ENCODE measurements at places on chromosomes 12 and 14. TPM values are rescaled to one million over a fixed set of nuclear protein-coding genes. Genes with fewer than 3 reads are reported as not detected.

DNA sequence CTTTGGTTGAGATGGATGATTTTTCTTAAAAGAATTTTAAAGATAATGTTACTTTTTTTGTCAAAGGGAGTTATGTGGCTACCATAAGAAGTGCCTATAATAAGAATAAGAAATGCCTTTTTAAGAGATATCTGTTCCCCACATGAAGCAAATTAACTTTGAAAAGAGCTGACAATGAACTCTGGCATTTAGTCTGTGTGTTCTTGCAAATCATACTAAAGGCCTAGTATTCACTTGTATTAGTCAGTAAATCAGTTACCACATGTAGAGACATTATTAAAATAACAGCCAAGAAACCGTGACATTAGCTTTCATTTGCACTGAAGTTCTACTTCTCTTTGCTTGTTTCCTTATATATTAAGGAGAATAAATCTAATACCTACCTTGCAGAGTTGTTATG, 296.3 kb downstream of the CCDC91 start:
- peaks cover 2% of the 10 kb centered on the region for H3K36me3 ChIP-seq
- no peak overlapping the region for H3K4me3 ChIP-seq
- no peaks in the 10 kb centered on the region for H3K27me3 ChIP-seq
- H3K27ac ChIP-seq = no peak overlapping the region
- DNase-seq = no peak
- H3K4me1 ChIP-seq = no peaks in the 10 kb centered on the region

GRCh38 chr12:1297206-1297605, 297.2 kb downstream of the FBXL14 start:
- DNase-seq = no peak
- H3K4me3 ChIP-seq = no peak overlapping the region
- no peaks in the 10 kb centered on the region for H3K36me3 ChIP-seq
- no peaks in the 10 kb centered on the region for H3K27me3 ChIP-seq

GRCh38 chr14:75301666-75302325, 23.2 kb downstream of the FOS start:
- no peaks in the 10 kb centered on the region for H3K36me3 ChIP-seq
- H3K27me3 ChIP-seq = no peaks in the 10 kb centered on the region
- peak overlapping the region; percentile 29 for H3K27ac ChIP-seq

DNA sequence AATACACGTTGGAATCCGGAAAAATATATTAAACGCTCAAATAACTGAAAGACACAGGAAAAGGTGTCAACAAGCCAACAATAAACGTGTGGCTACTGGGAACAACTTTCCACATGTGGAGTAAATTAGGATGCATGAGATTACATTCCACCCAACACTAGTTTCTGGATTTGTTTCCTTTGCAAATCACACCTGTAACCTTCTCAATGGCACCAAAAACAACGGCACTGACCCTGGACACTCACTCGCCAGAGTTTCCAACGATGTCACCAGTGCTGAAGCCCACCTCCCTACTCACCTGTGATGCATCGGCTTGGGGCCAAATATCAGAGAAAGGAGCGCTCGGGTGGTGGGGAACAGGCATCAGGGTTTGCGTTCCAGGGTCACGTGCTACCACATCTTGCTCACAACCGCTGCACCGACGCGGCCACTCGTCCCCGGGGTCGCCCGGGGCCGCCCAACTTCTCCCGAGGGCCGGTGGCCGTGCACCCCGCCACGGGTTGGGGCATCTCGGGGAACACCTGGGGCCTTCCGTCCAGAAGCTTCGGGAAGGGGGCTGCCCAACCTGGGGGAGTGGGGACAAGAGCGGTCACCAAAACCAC, 629 bp downstream of the PRDM4 start:
- H3K36me3 ChIP-seq = peaks cover 9% of the 10 kb centered on the region
- peak overlapping the region; percentile 81 for H3K4me3 ChIP-seq
- peaks cover 10% of the 10 kb centered on the region for H3K4me1 ChIP-seq
- peak overlapping the region; percentile 41 for H3K27ac ChIP-seq

- H3K27me3 ChIP-seq = no peaks in the 10 kb centered on the region
- H3K27ac ChIP-seq = no peak overlapping the region
- peaks cover 5% of the 10 kb centered on the region for H3K4me1 ChIP-seq
- H3K4me3 ChIP-seq = no peak overlapping the region
- H3K36me3 ChIP-seq = no peaks in the 10 kb centered on the region
- DNase-seq = no peak
Measured at GRCh38 chr14:105666420-105666819, 140.0 kb downstream of the TMEM121 start.

DNA sequence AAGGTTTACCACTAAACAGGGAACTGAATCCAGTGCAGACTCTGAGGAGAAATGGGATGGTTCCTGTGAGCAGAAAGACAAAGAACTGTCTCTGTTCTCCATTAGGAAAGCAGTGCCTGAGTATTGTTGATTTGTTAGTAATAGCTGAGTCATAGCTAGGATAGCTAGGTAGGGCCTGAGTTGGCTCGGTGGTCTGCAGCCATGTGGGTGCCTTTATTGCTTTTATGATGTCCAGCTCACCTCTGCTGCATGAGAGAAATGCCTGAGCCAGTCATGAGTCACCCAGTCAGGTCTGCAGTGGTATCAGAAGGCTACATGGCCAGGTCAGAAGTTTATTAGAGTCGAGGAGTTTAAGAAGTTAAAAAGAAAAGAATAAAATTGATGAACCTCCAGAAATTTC, 24.2 kb downstream of the TRHDE start:
- no peak overlapping the region for H3K4me3 ChIP-seq
- no peak overlapping the region for H3K27ac ChIP-seq
- no peaks in the 10 kb centered on the region for H3K27me3 ChIP-seq
- no peak for DNase-seq
- no peaks in the 10 kb centered on the region for H3K4me1 ChIP-seq

DNA sequence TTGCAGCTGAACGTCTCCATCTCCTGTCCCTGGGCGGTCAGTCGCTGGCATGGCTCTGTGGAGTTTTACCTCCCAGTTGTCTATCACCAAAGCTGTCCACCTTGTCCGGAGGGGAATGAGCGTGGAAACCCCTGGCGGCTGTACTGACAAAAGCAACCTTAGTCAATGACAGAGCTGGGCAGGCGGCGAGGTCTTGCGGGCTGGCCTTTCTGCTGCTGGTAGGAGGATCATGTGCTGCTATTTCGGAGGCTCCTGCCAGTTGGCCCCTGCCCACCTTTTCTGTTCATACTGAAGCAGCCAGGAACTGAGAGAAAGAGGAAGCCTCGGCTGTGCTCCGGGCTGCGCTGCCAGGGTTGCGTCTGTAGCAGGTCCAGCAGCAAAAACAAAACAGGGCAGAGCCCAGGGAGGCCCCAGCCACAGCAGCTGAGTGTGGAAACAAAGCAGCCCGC, 57.7 kb downstream of the HMGA2 start:
- H3K4me3 ChIP-seq = no peak overlapping the region
- H3K27me3 ChIP-seq = no peaks in the 10 kb centered on the region
- H3K36me3 ChIP-seq = no peaks in the 10 kb centered on the region
- no peak overlapping the region for H3K27ac ChIP-seq
- no peaks in the 10 kb centered on the region for H3K4me1 ChIP-seq
- DNase-seq = peak; percentile 70

- H3K27ac ChIP-seq = no peak overlapping the region
- DNase-seq = no peak
- H3K4me3 ChIP-seq = no peak overlapping the region
- no peaks in the 10 kb centered on the region for H3K4me1 ChIP-seq
- no peaks in the 10 kb centered on the region for H3K27me3 ChIP-seq
Measured at GRCh38 chr12:94779485-94779884, 129.1 kb upstream of the TMCC3 start.

DNA sequence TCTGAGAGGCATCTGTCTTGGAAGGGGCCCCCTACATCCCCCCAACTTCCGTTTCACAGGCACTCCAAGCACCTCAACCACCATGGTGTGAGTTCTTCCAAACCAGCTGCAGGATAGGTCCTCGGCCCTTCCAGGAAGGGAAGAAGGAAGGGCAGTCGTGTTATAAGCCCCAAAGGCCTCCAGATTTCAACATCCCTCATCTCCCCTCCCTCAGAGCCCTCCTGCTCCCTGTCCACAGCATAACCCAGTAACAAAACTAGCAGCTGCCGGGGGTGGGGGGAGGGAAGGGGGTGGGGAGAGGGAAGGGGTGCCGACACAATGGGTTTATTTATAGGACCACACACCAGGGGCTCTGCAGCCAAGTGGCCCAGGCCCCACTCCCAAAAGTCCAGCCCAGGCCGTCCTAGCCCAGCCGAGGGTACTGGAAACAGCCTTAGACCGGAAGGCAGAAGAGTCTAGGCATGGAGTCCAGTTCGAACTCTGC, 18.3 kb downstream of the NCKAP5L start:
- H3K4me1 ChIP-seq = no peaks in the 10 kb centered on the region
- no peaks in the 10 kb centered on the region for H3K27me3 ChIP-seq
- no peak overlapping the region for H3K27ac ChIP-seq
- H3K4me3 ChIP-seq = no peak overlapping the region
- H3K36me3 ChIP-seq = peaks cover 3% of the 10 kb centered on the region
- no peak for DNase-seq

- peak within 1 kb of the TSS; percentile 51 for H3K27ac ChIP-seq
- H3K36me3 ChIP-seq = no peaks in the 10 kb centered on the region
- peak within 1 kb of the TSS; percentile 58 for H3K4me3 ChIP-seq
- H3K4me1 ChIP-seq = no peaks in the 10 kb centered on the region
Measured at GRCh38 chr12:29148911-29149690, at the start of gene FAR2. TSS of gene FAR2 (plus strand) at chr12:29149278. CDS start at chr12:29270450, 121,172 bp downstream.

- DNase-seq = no peak
- H3K4me3 ChIP-seq = no peak overlapping the region
- H3K27ac ChIP-seq = no peak overlapping the region
- no peaks in the 10 kb centered on the region for H3K27me3 ChIP-seq
Measured at GRCh38 chr14:98120831-98121464, 1151.0 kb downstream of the BCL11B start.

DNA sequence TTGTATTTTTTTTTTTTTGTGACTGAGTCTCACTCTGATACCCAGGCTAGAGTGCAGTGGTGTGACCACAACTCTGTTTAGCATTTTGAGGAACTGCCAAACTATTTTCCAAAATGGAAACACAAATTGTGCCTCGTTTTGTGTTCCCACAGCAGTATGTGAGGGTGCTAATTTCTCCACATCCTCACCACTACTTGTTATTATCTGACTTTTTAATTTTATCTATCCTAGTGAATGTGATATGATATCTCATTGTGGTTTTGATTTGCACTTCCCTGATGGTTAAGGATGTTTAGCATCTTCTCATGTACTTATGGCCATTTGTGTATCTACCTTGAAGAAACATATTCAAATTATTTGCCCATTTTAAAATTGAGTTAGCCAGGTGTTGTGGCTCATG, 62.4 kb downstream of the SRGAP1 start:
- no peak for DNase-seq
- no peaks in the 10 kb centered on the region for H3K36me3 ChIP-seq
- no peak overlapping the region for H3K4me3 ChIP-seq
- H3K27me3 ChIP-seq = no peaks in the 10 kb centered on the region

DNA sequence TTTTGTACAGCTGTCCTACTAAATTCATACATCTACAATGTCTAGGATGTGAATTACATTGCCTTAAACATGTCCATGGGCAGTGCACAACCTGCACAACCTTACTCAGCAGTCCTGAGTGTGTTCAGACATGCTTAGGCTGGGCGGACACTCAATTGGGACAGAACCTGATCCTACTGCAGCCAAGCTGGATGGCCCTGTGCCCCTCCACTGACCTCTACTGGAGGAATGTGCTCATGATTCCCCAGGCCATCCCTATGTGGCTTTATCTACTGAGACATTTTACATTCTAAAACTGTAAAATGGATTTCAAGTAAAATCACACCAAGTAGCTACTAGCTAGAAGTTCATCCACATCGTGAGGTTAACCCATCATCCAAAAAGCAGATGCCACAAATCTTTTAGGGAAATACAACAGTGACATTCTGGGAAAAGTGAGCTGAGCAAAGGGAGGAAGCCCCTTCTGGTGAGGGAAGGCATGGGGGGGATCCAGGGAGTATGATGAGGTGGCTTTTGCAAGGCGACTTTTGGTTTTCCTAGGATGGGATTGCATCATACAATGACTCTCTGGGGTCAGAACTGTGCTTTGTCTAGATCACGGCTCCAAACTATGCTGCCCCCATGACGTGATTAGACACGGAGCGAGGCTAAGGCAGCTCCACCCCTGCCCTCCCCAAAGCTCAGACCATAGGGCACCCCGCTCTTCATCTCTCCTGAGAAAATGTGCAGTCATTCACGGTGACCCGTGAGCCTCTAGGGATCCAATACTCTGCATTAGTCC, 911.7 kb upstream of the TMEM132C start:
- H3K27ac ChIP-seq = no peak overlapping the region
- DNase-seq = no peak
- no peak overlapping the region for H3K4me3 ChIP-seq
- H3K4me1 ChIP-seq = no peaks in the 10 kb centered on the region

- no peak overlapping the region for H3K27ac ChIP-seq
- no peaks in the 10 kb centered on the region for H3K27me3 ChIP-seq
- peaks cover 38% of the 10 kb centered on the region for H3K36me3 ChIP-seq
- no peak for DNase-seq
- H3K4me1 ChIP-seq = peaks cover 19% of the 10 kb centered on the region
Measured at GRCh38 chr14:68922201-68922621, 56.9 kb downstream of the ACTN1 start.

GRCh38 chr14:66649498-66649897, 141.6 kb downstream of the GPHN start:
- no peaks in the 10 kb centered on the region for H3K27me3 ChIP-seq
- no peak for DNase-seq
- H3K4me3 ChIP-seq = no peak overlapping the region

DNA sequence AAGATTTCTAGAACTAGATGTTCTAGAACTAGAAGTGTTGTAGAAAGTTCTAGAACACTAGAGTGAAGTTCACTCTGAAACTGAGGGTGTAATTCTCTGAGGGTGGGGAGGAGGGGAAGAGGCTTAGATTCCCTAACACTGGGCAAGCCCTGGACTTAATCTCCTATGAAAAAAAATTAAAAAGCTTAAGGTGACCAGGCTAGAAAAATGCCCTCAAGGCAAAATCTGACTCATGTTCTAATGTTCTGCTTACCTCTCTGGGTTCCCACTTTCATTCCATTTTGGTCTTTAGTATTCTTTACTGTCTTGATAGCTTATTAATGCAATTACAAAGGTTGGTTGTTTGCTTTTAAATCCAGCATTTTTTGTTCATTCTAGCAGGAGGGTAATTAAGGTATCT, 101.5 kb downstream of the KICS2 start:
- no peaks in the 10 kb centered on the region for H3K4me1 ChIP-seq
- no peak overlapping the region for H3K27ac ChIP-seq
- no peaks in the 10 kb centered on the region for H3K27me3 ChIP-seq
- no peak overlapping the region for H3K4me3 ChIP-seq

- DNase-seq = no peak
- H3K27ac ChIP-seq = no peak overlapping the region
- H3K4me3 ChIP-seq = no peak overlapping the region
- H3K27me3 ChIP-seq = no peaks in the 10 kb centered on the region
Measured at GRCh38 chr12:57278465-57279381, 27.7 kb upstream of the STAC3 start.

Gene USP44
- total RNA-seq = 0.24 TPM

Gene POC1B
- total RNA-seq = 5.6 TPM

Gene NTN4
- 17.7 TPM for total RNA-seq

Gene TAS2R19
- total RNA-seq = 3.1 TPM

Gene MMP14
- 8.7 TPM for total RNA-seq

Gene PKP2
- 20.2 TPM for total RNA-seq

Gene APOF
- 211 TPM for total RNA-seq

Gene SIX4
- total RNA-seq = 0.04 TPM

Gene OR4E2
- not detected for total RNA-seq

Gene TMPRSS12
- total RNA-seq = not detected

Measured in right lobe of liver (tissue), 6 donors.